ENCODE measurements at places on chromosomes 11 and 22.

DNA sequence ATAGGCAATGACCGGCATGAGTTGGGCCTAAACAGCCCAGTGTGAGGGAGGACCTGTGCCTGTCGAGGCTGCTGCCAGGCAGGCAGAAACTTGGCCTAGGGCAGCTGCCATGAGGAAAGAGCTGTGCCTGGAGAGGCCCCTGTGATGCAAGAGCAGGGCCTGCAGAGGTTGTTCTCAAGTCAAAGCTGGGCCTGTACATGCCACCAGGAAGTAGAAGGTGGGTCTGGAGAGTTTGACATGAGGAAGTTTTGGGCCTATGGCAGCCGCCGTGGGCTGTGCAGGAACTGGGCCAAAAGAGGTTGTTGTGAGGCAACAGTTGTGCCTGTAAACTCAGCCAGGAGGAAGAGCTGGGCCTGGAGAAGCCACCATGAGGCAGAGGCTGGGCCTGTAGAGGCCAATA, 43.2 kb downstream of the OR4C45 start:
- no peak for DNase-seq

DNA sequence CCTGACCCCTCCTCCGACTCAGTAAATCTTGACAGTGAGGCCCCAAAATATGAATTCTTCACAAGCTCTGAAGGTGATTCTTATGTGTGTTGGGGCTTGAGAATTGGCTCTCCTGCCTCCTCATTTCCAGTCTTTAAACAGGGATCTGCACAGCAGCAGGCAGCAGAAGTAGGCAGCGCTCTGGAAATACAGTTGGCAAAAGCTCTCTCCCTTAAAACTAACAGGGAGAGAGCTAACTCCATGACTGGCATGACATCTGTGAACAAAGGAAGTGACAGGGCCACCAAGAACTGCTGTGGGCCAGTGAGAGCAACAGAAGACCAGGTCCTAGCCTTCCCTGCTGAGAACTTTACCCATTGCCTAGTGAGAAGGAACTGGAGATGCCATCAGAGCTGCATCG, 70.1 kb downstream of the PANX1 start:
- no peak for DNase-seq

DNA sequence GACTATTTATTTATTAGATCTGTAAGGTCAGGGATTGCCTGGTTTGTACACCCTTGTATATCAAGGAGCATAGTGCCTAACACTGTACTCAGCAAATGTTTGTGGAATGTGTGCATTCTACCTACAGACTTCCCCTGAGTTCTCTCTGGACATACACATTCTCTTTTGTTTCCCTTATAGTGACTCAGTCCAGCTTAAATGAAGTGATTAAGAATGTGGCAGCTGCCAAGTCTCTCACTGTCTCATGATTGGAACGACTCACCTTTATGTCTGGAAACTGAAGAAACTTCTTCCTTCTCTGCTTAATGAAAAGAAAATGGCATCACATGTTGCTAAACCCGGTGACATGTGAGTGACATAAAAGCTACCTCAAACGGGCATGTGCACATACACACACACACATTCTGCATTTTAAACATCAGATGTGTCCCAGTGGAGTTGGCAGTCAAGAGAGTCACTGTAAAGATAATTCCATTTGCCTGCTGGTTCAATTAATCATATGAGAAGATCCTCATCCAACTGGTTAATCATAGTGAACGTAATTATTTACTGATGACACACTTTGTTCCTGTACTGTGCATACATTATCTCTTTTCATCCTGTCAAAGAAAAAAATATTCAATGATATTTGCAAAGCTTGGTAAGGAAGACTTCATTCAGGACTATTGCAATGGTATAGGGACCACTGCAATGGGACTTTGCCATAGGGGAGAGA, 42.8 kb downstream of the GLYAT start:
- no peak for DNase-seq

DNA sequence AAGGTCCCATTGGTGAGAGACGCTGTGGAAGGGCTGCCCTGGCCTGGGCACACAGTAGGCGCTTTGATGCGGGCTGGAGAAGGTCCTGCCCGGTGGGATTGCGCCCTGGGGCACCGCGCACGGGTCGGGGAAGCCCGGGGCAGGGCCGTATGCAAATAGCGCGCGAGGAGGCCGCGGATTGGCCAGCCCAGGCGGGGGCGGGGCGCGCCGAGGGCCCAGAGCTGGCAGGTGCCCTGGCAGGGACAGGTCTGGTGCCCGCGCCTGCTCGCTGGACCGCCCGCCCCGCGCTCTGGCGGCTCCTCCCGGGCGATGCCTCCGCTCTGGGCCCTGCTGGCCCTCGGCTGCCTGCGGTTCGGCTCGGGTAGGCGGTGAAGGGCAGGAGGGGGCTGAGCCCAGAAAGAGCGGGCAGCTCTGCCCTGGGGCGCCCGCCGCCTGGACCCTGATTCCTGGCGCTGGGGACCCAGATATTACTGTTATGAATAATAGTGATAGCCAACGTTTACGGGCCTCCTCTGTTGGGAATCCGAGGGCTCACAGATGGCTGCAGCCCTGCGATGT, at the start of gene UPK3A:
Gene UPK3A, plus strand, starts transcription at position 245 of the 558 bp plus-strand sequence. Its CDS starts 65 bp downstream, at position 310.
- DNase-seq: peak; percentile 36

GRCh38 chr11:123107945-123108495, 46.1 kb upstream of the HSPA8 start:
- DNase-seq: no peak

GRCh38 chr11:115964091-115964490, 459.9 kb upstream of the CADM1 start:
- no peak for DNase-seq

Data from stimulated activated CD8-positive, alpha-beta memory T cell treated with anti-CD3 and anti-CD28 coated beads, Interleukin-4, amount 100 ng/mL, for 4 hours (primary cell).